ENCODE measurements at places on chromosomes 2 and 18. TPM values are rescaled to one million over a fixed set of nuclear protein-coding genes. Genes with fewer than 3 reads are reported as not detected.

The PRKAG3 gene
- total RNA-seq, result not detected

The CAPN14 gene
- 0.92 TPM for total RNA-seq

The ADAM23 gene
- 53.3 TPM for total RNA-seq

The UGT1A4 gene
- total RNA-seq, result not detected

The SERPINB4 gene
- total RNA-seq, result not detected

The REG3A gene
- total RNA-seq, result not detected

The RAD51AP2 gene
- 1.7 TPM for total RNA-seq

All from dorsolateral prefrontal cortex (tissue), 122 donors.